ENCODE measurements at places on chromosomes 2 and 18. TPM values are rescaled to one million over a fixed set of nuclear protein-coding genes. Genes with fewer than 3 reads are reported as not detected.

The DCC gene
- total RNA-seq: 0.19 TPM

The RESP18 gene
- not detected for total RNA-seq

The SPC25 gene
- total RNA-seq: 8.6 TPM

The CMPK2 gene
- 0.38 TPM for total RNA-seq

The CROCC2 gene
- total RNA-seq: not detected

The FBLN7 gene
- total RNA-seq: 7.6 TPM

The SERPINB4 gene
- not detected for total RNA-seq

The PSMA8 gene
- total RNA-seq: under 0.01 TPM

The CRYBA2 gene
- not detected for total RNA-seq

The GPR45 gene
- total RNA-seq: not detected
